ENCODE measurements at places on chromosomes 7 and 10.

- no peak for DNase-seq
These were observed 42.0 kb upstream of the PTF1A start for GRCh38 chr10:23150091-23150490.

DNA sequence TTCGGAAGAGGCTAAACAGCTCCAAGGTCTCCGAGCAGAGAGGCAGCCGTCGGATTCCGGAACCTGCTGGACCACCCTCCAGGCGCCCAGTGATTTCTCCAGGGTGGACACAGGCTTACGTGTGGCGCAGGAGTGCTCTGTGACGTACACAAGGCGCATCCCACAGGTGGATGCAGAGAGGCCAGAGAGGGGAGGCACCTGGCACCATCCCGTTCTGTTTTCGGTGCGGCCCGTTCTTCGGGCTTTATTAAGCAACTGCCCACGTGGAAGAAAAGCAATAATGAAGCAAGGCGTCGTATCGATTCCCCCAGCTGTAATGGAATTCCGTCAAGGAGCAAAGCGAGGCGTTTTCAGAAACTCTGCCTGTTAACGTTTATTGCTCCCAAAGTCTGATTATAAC, 163.6 kb downstream of the PTPRN2 start:
- no peak for DNase-seq

DNA sequence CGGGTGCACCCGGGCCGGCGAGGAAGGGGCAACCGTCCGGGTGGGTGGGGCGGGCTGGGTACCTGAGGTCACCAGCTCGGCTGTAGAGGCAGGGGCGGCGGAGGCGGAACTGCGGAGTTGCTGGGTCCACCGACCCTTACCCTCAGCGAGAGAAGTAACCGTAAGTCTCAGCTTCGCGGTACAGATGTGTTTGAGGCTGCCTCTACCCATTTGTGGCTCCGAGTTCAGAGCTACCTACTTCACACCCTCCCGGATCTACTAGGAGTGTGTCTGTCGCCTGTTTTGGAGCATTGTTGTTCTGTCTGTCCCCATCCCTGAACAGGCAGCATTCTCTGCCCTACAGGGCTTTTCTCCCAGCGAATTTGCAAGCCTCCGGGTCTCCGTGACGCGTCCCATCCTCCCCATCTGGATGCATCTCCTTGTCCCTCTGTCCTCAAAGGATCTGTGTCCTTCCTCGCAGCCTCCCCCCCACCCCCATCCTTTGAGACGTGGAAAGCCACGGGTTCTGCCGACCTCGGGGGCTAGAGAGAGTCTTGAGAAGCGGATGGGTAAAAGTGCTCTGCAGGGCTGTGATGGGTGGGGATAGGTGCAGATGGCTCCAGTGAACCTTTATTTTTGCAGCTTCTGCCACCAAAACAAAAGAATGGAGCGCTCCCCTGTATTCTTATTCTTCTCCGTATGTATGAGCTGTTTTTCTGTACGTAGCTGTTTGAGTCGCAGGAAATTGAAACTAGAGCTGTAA, 757 bp downstream of the ANKIB1 start:
- no peak for DNase-seq

DNA sequence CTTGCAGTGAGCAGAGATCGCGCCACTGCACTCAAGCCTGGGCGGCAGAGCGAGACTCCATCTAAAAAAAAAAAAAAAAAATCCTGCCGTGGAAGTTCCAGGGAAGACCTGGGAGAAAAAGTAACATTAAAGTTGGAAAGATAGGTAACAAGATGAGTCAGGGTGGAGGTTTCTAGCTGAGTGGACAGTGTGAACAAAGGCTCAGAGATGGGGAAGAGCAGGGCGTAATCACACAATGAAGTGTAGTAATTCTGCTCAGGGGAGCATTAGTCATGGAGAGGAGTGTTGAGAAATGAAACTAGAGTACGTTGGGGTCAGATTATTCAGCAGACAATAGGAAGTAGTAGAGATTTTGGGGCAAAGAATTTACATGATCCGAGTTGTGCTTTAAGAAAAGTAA, 21.6 kb upstream of the WASL start:
- no peak for DNase-seq

GRCh38 chr10:75486591-75486990, 55.2 kb downstream of the LRMDA start:
- no peak for DNase-seq

DNA sequence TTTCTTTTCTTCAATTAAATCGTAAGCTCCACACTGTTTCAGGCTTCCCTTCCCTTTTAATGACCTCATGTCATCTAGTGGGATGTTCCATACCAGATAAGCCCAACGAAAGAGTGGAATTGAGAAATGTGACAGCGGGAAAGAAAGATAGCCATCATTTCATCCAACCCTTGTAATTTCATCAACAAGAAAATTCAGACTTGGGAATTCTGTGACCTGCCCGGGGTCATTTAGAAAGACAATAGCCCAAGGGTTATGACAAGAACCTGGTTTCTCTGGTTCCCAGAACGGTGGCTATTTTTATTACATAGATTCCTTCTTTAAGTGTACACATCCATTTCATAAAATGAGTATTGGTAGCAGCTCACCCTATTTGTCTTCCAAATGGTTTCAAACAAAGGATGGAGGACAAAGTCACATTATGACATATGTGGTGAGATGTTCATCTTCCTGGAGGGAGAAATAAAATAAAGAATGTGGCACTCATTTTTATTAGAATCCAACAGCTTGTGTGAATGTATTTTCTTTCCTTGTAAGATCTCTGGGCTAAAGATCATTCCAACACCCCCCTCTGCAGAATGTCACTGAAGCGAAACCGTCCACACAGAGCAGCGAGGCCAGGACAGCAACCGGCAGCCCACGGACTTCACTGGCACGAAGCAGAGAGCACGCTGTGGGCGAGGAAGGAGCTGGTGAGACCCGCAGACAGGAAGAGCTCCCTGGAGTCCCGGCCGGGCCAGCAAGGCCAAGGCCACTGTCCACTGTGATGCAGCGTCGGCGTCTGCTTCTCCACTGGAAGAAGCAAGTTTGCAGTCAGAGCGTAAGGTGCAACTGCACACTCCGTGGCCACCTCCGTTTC, 199.9 kb downstream of the KLF6 start:
- DNase-seq = no peak

All from stimulated activated CD4-positive, alpha-beta T cell treated with anti-CD3 and anti-CD28 coated beads, Interleukin-12 subunit alpha, Interleukin-12 subunit beta, amount 100 ng/mL, for 48 hours (primary cell).